ENCODE measurements at places on chromosomes 5 and 9.

DNA sequence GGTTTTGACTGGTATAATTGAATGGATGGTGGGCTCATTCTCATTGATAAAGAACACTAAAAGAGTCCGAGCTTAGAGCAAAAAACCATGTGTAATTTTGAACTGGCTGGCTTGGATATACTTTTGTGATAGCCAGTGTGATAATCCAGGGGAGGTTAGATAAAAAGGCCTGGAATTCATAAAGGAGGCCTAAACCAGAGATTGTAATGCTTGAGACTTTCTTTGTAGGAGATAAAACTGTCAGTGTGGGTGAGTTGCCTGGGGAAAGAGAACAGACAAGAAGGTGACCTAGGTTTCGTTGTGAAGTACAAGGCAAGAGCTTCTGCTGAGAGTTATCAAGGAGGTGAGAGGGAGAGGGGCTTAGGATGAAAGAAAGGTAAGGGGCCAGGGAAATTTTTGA, 17.0 kb upstream of the NMUR2 start:
- DNase-seq: no peak

DNA sequence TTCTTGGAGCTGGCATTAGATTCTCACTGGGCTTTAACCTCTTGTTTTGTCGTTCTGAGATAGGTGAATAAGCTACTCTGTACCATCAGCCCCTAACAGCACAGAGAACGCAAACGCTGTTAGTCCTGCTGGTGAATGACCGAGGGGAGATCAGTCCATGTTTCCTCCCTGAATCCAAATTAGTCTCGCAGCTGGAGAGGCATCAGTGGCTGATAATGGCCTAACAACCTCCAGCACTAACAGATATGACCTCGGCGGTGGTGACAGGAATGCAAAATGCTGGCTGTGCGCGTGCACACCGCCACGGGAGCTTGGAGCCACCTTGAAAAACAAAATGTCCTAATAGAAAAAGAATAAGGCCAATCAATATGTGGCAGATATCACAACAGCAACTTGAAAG, 77.6 kb upstream of the IRX1 start:
- no peak for DNase-seq

- DNase-seq: no peak
Measured at GRCh38 chr9:10026443-10026984, 586.3 kb downstream of the PTPRD start.

DNA sequence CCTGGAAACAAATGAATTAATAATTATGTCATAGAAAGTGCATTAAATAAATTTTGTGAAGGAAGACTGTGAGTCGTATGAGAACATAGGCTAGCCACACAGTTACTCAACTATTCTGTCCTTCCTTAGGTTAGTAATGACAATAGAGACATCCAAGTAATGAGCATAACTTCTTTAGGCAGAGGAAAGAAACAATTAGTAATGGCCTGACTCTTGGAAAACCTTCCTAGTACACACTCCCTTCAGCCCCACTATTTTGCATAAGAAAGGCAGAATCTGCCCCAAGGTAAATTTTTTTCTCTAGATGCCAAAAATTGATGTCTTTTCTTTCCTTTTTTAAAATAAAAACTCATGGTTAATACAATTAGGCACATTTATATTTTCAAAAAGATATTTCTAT, 1619.0 kb upstream of the WWC1 start:
- DNase-seq: no peak

GRCh38 chr9:78010445-78010844, 21.2 kb downstream of the GNAQ start:
- no peak for DNase-seq

DNA sequence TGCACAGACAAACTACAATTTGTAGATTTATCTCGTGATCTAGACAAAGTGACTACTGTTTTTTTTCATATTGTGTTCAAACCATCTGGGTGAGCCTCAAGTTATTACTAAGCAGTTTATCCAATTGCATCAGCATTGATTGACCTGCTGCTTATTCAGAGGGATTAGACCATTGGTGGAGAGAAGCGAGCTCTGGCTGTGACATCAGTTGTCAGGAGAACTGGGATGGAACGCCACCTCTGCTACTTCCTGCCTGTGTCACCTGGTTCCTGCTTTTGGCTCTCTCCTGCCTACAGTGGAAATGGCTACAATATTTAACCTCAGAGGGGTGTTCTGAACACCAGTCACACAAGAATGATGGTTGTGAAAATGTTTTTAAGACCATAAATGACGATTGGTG, 12.1 kb downstream of the NR4A3 start:
- no peak for DNase-seq

DNA sequence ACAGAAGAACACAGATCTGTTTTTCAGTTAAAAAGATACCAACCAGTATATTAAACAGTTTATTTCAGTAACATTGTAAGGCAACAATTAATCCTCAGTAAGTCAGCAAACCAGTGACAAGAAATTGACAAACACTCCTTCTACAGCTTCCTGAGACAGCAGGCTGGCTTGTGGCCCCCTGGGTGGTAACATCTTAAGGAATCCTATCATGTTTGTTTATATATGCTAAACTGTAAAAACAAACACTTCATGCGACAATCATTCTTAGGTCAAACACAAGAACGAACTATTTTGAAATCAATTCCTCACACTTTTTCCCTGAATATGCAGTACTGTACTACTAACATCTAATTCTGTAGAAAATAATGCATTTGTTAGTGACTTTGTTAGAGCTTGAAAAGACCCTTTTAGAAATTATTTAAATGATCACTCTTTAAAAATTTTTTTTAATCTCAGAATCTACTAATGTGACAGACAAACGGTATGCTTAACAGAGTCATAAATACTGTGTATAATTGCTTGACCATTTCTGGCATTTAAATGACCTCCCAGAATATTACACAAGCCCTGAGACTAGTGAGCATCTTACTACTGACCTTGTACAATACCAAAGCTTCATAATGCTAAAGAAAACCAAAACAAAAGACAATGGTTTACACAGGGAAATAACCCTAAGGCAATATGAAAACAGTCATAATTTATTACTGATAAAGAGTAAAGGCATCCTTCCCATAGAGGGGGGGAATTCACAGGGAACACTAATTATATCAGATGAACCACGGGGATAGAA, 48.2 kb downstream of the ERMP1 start:
- DNase-seq: no peak

GRCh38 chr5:112584781-112585180, 152.9 kb upstream of the APC start:
- no peak for DNase-seq

DNA sequence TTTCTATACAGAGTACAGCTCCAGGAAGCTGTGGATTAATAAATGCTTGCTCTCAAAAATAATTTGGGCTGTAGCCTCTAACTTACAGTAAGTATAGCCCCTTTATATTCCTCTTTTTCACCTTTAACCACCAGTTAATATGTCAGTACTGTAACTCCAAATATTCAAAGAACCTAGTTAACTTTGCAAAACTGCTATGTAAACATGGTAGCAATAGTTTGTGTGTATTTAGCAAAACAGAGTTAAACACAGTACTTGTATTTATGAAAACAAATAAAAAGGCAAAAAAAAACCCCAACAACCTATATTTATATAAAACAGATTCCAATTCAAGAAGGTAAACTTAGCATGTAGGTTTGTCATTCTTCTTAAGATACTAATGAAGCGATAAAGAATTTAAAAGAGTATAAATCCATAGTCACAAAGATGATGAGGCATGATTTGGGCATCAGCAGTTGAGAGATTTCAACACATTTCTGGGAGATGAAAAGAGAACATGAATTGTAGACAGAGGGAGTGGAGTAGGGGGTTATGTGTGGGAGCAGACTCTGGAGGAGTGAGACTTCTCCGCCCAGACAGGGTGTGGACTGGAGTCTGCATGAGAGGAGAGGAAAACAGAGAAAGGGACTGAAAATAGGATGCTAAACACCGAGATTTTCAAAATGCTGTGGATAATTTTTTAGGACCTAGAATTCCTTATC, 47.0 kb upstream of the F2RL1 start:
- DNase-seq: no peak
